ENCODE measurements at places on chromosomes 11 and 22. TPM values are rescaled to one million over a fixed set of nuclear protein-coding genes. Genes with fewer than 3 reads are reported as not detected.

Gene SYVN1
- total RNA-seq = 74.0 TPM

Gene ARL2
- 32.3 TPM for total RNA-seq

Gene LINC01488
- total RNA-seq = not detected

Gene CYP2D6
- 8.8 TPM for total RNA-seq

Gene GSTT2
- not detected for total RNA-seq

Gene MRGPRE
- not detected for total RNA-seq

Gene MS4A6A
- total RNA-seq = 7.7 TPM

Data from CD4-positive, alpha-beta memory T cell (primary cell).